AG09309 (cell line): ENCODE measurements at places on chromosomes 6 and 20.

- DNase-seq: no peak
These were observed 13.7 kb upstream of the ZNF318 start for GRCh38 chr6:43383021-43383667.

GRCh38 chr6:166611631-166612030 lies 15.4 kb downstream of the RPS6KA2 start:
- DNase-seq: no peak

GRCh38 chr6:99185525-99185924 lies 163.9 kb downstream of the FAXC start:
- DNase-seq: no peak

DNA sequence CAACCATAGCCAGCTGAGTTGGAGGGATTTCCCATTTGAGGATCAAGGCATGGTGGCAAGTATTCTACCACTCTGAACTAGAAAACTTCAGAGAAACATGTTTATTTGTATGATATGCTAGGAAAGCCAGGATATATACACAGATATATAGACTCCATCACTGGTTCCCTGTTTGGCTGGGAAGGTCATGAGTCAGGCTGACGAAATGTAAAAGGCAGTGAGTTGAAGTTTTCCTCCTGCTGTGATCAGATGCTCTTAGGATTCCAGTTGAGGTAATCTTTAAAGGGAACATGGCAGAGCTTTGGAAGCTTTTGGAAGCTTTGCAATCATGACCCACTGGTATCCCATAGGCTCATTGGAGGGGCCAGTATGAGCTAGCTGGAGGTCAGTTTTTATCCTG lies 1369.1 kb downstream of the EPHA7 start:
- DNase-seq: no peak

DNA sequence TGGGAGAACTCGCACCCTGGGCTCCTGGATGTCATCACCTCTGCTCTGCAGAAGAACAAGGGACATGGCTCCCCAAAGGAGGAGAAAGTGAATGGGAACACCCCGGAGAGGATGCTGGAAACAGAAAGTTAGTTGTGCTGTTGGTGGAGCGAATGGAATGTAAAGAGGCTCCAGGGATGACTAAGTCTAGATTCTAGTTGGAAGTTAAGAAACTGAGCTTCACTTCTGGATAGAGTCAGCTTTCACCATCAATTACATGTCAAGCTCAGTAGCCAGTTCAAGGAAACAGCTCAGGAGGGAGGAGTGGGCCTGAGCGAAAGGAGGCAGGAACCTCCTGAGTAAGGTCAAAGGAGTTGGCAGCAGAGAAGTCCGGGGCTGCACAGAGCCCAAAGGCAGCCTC lies 132.1 kb upstream of the ARID1B start:
- DNase-seq: peak; percentile 7

DNA sequence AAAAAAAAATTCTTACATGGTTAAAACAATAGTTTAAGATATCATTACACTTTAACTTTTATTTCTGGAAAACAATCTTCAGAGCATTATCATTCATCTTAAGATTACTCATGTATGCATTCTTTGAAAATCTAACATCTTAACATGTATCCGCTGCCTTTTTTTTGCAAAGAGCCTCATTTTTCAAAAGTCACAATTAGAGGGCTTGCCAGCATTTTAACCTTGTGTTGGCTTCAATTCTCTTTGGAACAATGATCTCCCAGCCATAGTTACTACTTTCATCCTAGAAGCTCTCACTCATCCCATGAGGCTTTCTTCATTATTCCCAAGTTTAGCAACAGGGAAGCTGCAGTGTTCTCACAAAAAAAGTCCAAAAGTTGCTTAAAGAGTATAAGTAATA lies 330.8 kb downstream of the BCKDHB start:
- DNase-seq: no peak

- peak; percentile 25 for DNase-seq
These were observed 151.1 kb upstream of the B3GAT2 start for GRCh38 chr6:71107911-71108420.

DNA sequence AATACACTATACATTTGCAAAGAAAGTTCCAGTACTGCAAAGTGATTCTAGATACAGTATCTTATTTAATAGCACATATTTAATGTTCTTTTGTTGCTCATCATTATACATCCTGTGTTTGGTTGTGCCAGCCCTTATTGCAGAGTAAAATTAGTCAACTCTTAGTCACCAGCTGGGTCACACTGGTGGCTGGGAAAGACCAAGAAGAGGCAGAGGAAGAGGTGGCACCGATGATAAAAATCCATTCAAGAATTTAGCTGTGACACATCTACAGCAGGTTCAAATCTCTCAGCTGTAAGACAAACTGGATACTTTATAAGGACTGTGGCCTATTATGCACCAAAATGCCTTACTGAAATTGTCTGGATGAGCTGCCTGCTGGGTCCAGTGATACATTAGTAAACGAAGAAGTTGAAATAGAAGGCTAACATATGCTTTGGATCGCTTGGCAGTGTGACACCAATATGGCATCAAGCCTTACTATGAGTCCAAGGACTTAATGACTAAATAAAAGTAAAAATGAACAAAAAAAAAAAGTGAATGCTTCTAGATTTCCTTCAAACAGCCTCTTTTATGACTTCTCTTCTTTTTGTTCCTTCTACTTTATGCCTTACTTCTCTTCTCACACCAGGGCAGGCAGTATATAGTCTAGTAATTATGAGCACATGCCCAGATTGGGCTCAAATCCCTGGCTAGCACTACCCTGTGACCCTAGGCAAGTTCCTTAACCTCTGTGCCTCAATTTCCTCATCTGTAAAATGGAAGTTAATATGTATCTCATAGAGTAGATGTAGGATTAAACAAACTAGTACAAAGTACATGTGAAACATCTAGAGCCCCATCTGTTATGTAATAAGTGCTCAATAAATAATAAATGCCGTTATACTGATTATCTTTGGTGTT lies 29.4 kb upstream of the RNF8 start:
- no peak for DNase-seq

GRCh38 chr6:161835500-161836215 lies 561.8 kb upstream of the AGPAT4 start:
- no peak for DNase-seq

GRCh38 chr6:21116736-21117135 lies 476.8 kb upstream of the SOX4 start:
- no peak for DNase-seq

GRCh38 chr6:129641344-129641743 lies 68.6 kb downstream of the ARHGAP18 start:
- DNase-seq: no peak

- no peak for DNase-seq
These were observed 16.9 kb upstream of the ANGPT4 start for GRCh38 chr20:933029-933428.

DNA sequence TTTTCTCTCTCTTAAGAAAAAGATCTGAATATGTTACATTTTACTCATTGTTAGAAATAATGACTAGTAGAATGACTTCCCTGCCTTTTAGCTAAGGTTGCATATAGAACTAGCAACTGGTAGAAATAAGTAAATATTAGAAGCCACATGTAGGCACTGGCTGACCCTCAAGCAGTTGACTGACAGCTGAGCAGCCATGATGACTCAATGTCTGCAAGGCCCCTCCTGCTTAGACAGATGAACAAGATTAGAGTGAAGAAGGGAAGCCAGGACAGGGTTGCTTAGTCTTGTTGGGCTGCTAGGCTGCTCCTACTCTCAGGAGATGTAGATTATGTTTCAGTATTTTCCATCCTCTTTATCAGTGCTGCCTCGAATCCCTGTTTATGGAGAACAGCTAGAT lies 6.5 kb downstream of the MEP1A start:
- DNase-seq: no peak

- DNase-seq: no peak
These were observed 140.8 kb downstream of the FARS2 start for GRCh38 chr6:5401845-5402738.

DNA sequence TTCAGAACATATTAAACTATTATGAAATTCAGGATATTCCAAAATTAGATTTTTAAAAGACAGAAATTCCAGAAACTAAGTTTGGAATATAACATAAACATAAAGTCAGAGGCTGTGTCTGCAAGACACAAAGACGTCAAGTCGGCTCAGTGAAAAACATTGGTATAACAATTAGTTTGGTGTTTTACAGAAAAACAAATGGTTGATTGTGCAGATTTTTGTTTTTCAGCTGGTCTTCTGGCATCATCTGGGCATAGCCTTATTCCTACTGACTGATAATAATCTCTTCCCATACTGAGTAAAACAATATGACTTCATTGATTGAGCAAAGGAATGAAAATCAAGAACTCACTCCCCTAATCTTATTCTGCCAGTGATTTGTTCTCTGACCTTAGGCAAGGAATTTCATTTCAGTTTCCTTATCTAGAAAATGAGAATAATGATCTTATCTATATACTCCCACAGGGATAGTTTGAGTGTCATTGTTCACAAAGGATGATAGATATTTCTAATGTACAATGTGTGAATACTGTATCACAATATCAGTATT lies 84.3 kb downstream of the FRK start:
- no peak for DNase-seq

GRCh38 chr20:46791722-46792416 lies 82.4 kb downstream of the SLC2A10 start:
- no peak for DNase-seq

DNA sequence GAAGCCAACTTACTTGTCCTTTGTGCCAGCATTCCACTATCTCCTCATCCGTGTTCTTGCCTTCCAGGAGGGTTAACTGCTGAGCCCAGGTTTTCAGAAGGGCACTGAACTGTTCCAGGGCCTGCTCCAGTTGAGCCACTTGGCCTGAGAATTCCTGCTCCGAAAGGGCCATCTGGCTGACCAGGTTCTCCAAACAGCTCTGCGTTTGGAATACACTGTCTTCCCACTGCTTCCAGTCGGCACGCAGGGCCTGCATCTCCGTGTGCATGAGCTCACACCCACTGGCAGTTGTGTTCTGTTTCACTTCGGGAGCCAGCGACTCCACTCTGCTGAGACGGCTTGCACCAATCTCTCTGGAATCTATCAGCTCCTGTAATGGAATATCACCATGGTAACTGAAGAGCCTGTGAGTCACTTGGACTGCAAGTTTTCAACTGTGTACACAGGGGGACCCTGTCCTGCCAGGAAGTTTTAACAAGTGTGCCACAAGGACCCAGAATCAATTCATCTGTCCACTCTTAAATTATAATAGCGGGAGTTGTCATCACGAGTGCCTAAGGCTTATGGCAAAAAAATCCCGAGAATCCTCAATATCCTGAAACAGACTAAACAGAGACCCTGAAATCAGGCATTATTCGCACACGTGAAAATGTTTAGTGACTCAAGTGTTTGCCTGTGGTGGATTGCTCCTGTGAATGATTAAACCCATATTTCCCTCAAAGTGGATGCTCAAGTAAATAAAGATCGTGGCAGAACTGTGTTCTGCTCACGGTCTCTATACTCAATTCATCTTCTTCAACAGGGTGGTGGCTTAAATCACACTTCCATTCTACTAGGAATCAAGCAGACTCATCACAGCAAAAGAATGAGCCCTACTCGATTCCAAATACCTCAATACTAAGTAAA lies 255.9 kb downstream of the SYNE1 start:
- peak; percentile 91 for DNase-seq

DNA sequence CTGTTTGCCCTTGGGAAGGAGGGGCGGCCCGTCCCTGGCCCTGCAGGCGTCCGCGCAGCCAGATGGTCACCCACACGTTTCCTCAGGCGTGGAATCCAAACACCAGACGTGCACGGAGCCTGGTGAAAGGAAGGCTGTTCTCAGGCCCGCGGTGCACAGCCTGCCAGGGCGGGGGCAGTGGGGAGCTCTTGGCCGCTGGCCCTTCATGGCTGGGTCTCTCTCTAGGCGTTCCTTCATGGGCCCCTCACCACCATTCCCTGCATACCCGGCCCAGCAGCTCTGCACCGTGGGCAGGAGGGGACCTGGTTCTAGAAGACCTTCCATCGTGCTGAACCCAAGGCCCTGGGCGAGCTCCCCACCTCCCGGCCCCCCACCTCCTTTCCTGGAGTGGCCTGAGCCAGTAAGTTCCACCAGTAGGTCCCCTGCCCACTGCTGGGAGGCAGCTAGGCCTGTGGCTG lies 30.4 kb upstream of the SMOC2 start:
- DNase-seq: no peak

GRCh38 chr6:47245745-47246371 lies 63.8 kb downstream of the TNFRSF21 start:
- DNase-seq: no peak

GRCh38 chr20:22453244-22454080 lies 130.9 kb downstream of the FOXA2 start:
- no peak for DNase-seq

- DNase-seq: no peak
These were observed 8.8 kb downstream of the CLDN20 start for GRCh38 chr6:155272353-155273232.

DNA sequence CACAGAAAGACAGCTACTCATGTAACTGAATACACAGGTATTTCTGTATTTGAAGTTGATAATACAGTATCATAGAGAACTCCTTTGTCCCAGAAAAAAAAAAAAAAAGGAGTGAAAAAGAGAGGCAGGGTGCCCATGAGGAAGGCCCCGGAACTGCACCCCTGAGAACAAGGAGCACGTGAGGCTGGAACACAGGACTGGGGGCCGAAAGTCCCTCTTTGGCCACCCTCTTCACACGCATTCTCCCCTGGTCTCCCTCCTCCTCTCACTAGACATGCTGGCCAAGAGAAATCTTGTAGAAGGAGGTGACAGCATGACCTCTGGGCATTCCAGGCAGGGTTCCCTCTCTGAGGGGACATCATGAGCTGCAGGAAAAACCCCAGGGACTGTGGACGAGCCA lies 62.7 kb upstream of the TRAF3IP2 start:
- no peak for DNase-seq

DNA sequence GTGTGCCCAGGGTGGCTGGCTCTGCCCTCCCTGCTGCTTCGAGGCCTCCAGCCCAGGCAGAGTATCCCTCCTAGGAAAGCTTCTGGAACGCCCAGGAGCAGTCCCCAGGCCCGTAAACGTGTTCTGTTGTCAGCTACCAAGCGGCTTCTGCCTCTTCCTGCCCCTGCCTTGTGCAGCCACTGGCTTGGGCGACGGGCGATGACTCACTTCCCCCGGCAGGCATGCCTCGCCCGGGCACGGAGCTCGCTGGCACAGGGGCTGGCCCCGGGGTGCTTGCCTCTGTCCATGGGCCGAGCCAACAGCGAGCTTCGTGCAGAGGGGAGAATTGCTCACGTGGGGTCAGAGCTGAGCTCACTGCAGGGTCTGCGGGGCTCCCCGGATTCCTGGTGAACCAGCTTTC lies 86.7 kb upstream of the THBS2 start:
- no peak for DNase-seq

DNA sequence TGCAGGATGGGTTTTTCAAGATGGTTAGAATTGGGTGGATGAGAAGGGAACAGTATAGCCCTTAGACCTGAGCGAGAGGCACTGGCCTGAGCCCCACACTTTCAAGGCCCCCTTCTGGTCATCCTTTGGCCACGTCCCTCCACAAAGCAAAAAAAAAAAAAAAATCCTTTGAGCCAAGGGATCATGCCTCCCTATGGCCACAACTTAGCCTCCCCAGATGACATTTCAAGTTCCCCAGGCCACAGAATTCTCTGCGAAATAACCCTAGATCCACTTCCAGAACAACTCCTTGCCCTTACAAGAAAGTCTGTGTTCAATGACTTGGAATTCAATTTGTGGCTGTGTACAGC lies 30.4 kb downstream of the ELOVL2 start:
- DNase-seq: no peak

- no peak for DNase-seq
These were observed 17.3 kb downstream of the NCOA7 start for GRCh38 chr6:125808060-125808459.
